ENCODE measurements at places on chromosomes 13 and 19.

DNA sequence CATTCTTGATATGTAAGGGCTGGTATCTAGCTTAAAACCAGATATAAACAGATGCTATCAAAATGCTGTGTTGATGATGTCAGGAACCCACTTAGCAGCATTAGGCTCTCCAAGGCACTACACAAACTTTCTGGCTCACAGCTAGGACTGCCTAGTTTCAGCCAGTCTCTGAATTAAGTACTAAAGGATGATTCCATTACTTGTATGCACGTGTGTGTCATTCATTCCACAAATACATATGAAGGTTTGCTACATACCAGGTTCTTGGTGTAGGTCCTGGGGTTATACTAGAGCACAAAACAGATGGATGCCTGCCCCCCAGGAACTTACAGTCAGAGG lies 151.5 kb downstream of the RGCC start:
- no peak for DNase-seq

GRCh38 chr13:30147015-30147414 lies 160.3 kb downstream of the KATNAL1 start:
- DNase-seq: no peak

- DNase-seq: no peak
Observed at GRCh38 chr13:107801621-107802020, 413.7 kb downstream of the LIG4 start.

- DNase-seq: no peak
Observed at GRCh38 chr13:43232873-43233265, 209.5 kb downstream of the DNAJC15 start.

DNA sequence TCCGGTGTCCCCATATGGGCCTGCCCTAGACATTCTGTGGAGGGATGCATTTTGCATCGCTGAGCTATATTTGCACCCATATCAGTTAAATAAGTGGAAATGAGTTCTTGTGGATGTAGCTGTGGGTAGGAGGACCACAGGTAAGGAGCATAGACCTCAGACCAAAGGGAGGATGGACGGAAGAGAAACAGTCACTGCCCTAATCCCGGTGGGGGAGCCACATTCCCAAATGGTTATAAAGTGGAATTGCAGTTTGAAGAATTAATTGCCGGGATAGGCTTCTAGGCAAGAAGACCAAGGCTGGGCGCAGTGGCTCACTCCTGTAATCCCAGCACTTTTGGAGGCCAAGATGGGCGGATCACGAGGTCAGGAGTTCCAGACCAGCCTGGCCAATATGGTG lies 1.8 kb downstream of the SDHAF1 start:
- DNase-seq: no peak

- DNase-seq: no peak
Observed at GRCh38 chr19:3007975-3008374, 21.1 kb downstream of the TLE2 start.

- DNase-seq: no peak
Observed at GRCh38 chr13:105670179-105670990, 865.1 kb downstream of the EFNB2 start.

DNA sequence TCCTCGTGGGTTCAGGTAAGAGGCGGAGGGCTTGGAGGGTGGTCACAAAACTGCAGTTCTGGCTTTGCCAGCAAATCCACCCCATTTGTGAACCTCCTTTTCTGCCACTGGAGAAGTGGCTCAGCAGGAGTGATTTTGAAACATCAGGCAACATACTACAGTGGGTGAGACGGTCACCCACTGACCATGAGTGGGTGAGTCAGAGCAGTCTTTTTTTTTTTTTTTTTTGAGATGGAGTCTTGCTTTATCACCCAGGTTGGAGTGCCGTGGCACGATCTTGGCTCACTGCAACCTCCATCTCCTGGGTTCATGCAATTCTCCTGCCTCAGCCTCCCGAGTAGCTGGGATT lies 3.0 kb downstream of the TOMM40 start:
- no peak for DNase-seq

GRCh38 chr13:43157796-43158195 lies 134.4 kb downstream of the DNAJC15 start:
- DNase-seq: no peak

GRCh38 chr19:51157265-51157664 lies 15.2 kb downstream of the SIGLEC7 start:
- no peak for DNase-seq

GRCh38 chr13:38824342-38824741 lies 137.5 kb downstream of the FREM2 start:
- DNase-seq: no peak

GRCh38 chr13:20441056-20441455 lies 84.6 kb downstream of the CRYL1 start:
- no peak for DNase-seq

- no peak for DNase-seq
Observed at GRCh38 chr13:45258334-45258675, 57.5 kb upstream of the KCTD4 start.

- DNase-seq: no peak
Observed at GRCh38 chr19:9729162-9729561, 39.4 kb downstream of the ZNF846 start.
